C1 segment of cervical spinal cord (tissue), 14 donors: ENCODE measurements at places on chromosomes 3 and 15.

DNA sequence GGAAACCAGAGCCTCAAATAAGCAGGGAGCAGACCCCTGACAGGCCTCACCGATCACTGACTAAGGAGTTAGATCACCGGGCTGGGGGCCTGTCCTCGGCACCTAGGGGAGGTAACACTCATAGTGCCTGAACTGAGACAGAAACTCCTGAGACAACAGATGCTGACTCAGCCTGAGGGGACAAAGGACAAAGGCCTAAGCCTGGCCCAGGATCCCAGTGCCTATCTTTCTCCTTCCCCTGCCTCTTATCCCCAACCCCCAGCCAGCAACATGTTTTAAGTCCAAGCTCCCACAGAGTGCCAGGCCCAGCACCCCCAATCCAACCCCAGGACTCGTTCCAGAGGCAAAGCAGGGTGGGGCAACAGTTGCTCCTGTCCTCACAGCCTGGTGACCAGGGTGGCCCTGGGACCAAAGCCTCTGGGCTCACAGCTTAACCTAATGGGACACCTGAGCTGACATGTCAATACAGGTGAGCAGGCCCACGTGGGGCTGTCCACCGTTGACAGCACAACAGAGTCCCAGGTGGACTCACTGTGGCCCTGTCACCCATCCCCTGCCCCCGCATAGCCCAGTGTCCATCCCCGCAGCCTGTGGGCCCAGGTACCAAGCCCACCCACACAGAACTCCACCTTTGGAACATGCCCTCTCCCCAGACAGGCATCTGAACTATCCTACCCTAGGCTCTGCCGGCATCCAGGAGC, 37.4 kb downstream of the ADCY5 start:
- no peak for DNase-seq

DNA sequence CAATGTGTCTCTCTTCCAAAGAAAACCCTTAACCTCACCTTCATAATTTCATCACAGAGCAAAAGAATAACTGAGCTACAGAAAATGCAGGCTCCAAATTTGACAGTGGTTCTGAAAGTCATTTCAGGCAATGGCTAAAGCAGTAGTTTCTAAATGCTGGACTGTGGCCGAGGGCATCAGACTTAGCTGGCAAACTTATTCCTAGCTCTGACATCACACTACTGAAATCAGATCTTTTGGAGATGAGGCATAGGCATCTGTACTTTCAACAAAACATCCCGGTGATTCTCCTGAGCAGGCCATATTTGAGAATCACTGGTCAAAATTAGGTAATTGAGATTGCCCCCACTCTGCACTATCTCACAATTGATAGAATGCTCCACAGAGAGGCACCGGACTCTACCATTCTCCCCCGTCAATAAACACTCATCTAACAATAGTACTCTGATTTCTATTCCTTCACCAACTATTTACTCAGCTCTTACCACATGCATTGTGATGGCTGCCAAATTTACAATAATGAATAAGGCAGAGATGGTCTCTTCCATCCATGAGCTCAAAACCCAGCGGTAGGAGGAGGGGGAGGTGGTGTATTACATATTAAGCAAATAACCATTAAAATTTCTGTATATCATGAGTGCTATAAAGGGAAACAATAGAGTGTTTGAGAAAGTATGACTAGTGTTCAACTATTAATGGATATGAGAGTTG, 57.3 kb upstream of the SPRED1 start:
- no peak for DNase-seq

DNA sequence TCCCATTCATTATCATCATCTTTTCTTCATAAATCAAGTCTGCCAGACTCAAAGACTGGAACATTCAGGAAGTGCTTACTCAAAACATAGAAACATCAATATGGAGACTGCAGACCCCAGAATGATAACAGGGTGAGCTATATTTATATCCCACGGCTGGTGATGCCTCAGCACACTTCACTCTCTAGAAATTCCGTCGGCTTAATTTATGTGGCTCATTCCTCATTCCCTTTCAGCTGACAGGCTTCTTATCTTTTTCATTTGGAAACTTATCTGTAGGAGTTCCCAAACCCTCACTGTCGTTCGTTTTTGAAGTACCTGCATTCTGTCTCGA, 45.5 kb downstream of the RFTN1 start:
- DNase-seq: no peak

DNA sequence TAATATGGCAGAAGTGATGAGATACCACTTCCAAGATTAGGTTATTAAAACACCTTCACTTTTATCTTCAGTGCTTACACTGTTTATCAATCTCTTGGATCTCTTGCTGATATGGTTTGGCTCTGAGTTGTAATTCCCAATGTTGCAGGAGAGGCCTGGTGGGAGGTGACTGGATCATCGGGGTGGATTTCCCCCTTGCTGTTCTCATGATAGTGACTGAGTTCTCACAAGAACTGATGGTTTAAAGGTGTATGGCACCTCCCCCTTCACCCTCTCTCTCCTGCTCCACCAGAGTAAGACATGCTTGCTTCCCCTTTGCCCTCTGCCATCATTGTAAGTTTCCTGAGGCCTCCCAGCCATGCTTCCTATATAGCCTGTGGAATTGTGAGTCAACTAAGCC, 11.8 kb downstream of the GOLIM4 start:
- no peak for DNase-seq

DNA sequence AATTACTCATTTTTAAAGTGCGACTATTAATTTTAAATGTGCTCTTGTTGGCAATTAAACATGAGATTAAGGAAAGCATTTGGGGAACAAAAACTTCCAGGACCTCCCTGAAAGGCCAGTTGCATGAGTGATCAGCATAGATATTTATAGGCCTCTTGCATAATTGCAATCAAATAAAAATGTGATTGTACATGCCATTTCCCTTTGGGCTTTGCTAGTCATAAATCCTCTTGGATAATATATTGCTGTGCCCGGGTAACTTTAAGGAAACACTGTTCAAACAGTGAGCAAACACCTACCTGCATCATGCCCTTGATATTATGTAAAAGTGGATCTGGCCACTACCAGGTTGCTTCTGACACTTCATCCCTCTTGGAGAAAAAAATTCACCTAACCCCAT, 239.1 kb downstream of the MCTP2 start:
- DNase-seq: no peak

DNA sequence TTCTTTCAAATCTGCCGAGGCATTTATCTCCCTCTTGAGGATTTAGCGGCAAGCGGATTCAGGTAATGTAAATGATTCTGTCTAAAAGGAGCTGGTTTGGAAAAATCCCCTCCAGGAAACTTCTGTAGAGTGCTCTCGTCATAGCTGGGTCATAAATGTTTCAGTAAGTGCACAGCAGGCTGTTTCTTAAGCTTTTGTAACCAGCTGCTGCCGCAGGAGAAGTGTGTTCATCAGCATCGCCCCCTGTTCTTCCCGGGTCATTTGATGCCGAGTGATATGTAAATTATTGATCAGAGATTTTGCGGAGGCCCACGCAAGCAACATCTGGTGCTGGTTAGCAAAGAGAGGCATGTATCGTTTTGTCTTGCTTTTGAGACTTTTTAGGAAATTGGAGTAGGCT, 53.1 kb downstream of the DNASE1L3 start:
- no peak for DNase-seq

GRCh38 chr3:65240366-65240765, 552.6 kb upstream of the ADAMTS9 start:
- DNase-seq: no peak

DNA sequence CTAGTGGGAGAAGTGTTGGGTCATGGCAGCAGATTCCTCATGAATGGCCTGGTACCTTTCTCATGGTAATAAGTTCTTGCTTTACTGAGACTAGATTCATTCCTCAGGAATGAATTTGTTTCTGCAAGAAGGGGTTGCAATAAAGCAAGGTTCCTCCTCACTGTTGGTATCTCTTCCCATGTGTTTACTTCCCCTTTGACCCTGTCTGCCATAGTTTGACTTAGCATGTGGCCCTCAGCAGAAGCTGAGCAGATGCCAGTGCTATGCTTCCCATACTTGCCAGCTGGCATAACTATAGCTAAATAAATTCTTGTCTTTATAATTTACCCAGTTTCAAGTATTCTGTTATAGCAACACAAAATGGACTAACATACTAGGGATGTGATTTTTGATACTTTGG, 163.6 kb upstream of the COL8A1 start:
- no peak for DNase-seq

GRCh38 chr3:194937882-194938321, 252.2 kb downstream of the FAM43A start:
- no peak for DNase-seq

GRCh38 chr3:177607589-177607988, 410.3 kb upstream of the TBL1XR1 start:
- no peak for DNase-seq

DNA sequence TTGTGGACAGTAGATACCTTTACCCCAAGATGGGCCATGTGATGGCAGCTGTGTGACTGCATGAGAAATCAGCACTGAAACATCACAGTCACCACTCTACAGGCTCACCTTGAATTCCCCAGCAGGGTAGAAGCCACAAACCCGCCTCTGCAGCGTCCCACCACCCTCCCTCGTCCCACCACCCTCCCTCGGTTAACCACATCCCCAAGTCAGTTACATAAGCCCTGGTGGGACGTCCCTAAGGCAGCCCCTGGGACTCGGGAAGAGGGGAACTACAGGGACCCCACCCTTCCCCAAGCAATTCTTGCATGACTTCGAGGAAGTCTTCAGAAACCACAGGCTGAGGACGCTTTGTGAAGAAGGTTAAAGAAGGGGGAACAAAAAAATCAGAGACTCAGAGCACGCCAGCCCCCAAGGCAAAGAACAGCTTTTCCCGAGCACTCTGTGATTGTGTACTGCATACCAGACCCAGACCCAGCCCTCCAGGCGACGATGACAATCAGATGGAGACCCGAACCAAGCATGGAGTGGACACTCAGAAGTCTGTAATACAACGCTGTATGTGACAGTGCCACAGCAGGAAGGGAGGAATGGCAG, 60.5 kb downstream of the SH3BP5 start:
- DNase-seq: no peak

DNA sequence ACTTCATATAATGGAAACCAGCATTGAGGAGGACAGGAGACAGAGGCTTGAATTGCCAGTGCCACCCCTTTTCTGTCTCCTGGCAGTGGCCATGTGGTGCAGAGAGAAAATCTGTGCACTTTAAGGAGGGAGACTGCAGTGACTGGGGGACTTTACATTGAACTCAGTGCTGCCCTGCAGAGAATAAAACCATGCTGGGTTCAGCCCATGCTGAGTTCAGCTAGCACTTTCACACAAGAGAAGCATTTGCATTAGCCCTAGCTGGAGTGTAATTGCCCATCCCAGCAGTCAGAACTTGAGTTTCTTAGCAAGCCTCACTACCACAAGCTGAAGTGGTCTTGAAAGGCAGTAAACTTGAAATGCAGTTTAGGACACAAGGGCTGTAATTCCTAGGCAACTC, 677.5 kb downstream of the ZPLD1 start:
- DNase-seq: no peak

DNA sequence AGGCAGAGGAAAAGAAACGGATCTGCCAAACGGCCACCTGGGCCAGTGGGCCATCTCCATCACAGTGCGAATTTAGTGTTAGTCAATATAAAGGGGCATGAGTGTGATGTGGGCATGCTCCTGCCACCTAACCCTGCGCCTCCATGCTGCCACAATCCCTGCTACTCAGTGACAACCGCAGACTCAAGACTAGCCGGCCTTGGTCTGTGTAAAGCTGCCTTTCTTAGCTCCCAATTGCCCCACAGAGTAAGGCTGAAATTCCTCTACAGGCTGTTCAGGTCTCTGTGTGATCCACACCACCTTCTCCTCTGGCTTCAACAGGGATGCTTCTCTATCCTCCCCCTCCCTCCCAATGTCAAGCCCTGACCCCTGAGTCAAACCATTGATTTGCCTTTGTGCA, 269.7 kb downstream of the XXYLT1 start:
- DNase-seq: no peak

DNA sequence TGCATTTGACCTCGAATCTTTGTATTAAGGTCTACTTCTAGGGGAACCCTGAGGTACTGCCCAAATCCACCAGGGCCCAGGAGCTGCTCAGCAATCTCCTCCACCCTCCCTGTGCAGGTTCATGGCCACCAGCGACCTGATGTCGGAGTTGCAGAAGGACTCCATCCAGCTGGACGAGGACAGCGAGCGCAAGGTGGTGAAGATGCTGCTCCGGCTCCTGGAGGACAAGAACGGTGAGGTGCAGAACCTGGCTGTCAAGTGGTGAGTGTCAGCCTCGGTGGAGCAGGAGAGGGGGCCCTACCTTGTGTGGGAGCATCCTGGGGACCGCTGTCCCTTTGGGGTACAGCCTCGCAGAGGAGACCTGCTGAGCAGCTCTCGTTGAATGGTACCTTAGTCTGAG, 6.9 kb downstream of the CAND2 start:
- no peak for DNase-seq

DNA sequence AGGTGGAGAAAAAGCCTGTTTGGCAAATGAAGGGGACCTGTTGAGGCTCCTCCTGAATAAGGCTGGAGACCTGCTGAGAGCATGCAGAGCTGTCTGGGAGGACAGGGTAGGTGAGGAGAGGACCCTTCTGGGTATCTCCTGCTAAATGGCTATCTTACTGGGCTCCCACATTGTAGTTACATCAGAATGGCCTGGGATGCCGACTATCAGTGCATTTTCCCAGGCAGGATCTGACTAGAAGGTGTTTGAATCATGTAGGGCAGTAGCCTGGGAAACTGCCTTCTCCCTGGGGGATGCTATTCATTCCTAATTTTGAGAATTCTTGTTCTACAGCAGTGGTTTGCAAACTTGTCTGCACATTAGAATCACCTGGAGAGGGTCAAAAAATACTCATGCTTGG, 631 bp downstream of the AGBL1 start:
- DNase-seq: no peak
